ENCODE measurements at places on chromosomes 16 and 17.

- peak; percentile 69 for DNase-seq
Observed at GRCh38 chr16:53775821-53776431, 72.0 kb downstream of the FTO start.

DNA sequence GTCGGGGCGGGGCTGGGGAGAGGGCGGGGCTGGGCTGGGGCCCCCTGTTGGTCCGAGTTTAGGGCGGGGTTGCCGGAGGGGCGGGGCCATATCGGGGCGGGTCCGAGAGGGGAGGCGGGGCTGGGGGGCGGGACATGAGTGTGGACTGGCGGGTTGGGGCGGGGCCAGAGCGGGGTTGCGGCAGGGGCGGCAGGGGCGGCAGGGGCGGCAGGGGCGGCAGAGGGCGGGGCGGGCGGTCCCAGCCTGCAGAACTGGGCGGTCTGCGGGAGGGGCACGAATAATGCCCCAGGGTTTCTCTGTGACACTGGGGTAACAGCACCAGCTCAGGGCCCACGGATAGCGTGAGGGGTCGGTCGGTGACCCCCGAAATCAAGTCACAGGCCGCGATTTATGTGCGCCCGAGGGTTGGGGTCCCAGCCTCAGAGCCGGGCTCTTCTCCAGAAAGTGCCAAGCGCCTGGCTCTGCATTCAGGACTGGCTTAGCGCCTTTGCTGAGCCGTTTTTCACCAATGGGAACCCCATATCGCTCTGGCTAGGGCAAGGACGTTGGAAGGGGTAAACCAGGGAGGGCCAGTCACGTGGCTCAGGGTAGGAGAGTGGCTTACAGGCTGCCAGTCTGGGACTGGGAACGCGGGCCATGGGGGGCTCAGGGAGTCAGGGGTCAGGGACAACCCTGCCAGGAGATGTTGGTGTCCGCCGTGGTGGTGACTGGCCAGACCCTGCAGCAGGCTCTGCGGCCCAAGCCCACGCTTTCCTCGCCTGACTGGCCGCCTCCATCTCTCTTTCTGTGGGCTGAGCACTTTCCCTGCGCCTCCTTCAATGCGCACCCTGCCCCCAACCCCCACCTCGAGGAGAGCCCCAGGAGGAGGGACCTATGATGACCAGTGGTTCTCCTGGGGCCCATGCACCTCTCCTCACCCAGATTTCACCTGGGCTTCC is 1.2 kb upstream of the METTL26 start:
- DNase-seq = peak; percentile 97

DNA sequence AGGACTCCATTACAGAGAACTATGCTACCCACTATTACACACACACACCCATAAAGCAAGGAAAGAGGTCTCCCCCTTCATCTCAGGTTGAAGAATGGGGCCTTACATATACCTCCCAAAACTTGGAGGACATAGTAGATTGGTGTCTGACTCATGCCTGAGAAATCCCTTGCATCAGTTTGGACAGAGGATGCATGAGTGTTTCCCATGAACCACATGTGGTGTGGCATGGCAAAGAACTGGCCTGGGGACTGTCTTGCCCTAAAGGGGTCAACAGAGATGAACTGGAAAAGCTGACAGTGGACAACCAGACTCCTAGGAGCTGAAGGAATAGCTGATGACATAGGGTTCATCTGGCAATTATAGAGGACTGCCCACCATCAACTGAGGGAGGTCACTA is 54.0 kb downstream of the DYNLRB2 start:
- DNase-seq = no peak

GRCh38 chr17:7413346-7413985 is 5.8 kb downstream of the NLGN2 start:
- DNase-seq = no peak

- DNase-seq = no peak
Observed at GRCh38 chr16:22307838-22308237, 10.6 kb downstream of the POLR3E start.

DNA sequence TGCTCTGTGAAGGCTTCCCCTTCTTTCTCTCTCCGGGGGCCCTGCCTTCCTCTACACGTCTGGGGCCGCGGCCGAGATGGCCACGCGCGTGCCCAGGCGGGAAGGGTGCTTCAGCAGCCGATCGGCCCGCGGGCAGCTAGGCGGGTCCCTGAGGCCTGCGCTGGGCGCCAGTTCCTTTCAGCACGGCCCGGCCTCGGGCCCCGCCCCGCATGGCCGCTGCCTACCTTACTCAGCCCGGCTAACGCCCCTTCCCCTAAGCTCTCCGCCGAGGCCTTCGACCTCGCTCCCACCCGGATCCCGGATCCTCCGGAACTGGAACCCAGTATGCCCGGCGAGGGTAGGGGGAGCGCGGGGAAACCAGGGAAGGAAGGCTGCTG is 335 bp downstream of the TMEM11 start:
- DNase-seq = no peak

- no peak for DNase-seq
Observed at GRCh38 chr16:47363761-47364160, 97.1 kb downstream of the ITFG1 start.

GRCh38 chr16:23905027-23905426 is 69.2 kb downstream of the PRKCB start:
- DNase-seq = no peak

- no peak for DNase-seq
Observed at GRCh38 chr17:55348749-55349354, 72.8 kb downstream of the MMD start.

GRCh38 chr17:68013385-68013784 is 17.1 kb upstream of the C17orf58 start:
- DNase-seq = no peak

- no peak for DNase-seq
Observed at GRCh38 chr17:67439269-67439668, 62.2 kb downstream of the PITPNC1 start.

DNA sequence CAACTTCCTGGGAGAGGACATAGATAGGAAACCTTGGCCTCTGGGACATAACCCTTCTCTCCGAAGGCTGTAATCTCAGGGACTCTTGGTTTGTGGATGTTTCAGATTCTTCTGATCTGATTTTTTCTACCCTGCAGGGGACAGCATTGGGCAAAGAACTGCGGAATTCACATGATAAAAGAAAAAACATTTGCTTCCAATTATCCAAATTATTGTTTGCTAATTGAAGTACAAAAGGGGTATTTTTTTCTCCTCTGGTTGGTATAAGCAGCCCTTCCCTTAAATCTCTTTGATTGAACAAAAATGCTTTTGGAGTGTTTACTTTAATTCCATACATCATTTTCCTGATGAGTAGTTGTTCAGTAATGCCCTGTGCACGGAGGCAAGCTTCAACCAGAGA is 251.7 kb upstream of the IRX3 start:
- DNase-seq = no peak

GRCh38 chr17:12592941-12593340 is 72.7 kb upstream of the MYOCD start:
- DNase-seq = no peak

DNA sequence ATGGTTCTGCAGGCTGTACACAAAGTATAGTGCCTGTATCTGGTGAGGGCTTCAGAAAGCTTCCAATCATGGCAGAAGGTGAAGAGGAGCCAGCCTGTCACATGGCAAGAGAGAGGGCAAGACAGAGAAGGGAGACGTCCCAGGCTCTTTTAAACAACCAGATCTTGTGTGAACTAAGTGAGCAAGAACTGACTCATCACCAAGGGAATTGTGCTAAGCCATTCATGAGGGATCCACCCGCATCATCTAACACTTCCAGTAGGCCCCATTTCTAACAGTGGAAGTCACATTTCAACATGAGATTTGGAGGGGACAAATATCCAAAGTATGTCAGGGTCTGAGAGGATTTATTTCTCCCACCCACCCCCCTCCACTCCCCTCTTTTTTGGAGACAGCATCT is 56.2 kb upstream of the ELAC2 start:
- peak; percentile 18 for DNase-seq

DNA sequence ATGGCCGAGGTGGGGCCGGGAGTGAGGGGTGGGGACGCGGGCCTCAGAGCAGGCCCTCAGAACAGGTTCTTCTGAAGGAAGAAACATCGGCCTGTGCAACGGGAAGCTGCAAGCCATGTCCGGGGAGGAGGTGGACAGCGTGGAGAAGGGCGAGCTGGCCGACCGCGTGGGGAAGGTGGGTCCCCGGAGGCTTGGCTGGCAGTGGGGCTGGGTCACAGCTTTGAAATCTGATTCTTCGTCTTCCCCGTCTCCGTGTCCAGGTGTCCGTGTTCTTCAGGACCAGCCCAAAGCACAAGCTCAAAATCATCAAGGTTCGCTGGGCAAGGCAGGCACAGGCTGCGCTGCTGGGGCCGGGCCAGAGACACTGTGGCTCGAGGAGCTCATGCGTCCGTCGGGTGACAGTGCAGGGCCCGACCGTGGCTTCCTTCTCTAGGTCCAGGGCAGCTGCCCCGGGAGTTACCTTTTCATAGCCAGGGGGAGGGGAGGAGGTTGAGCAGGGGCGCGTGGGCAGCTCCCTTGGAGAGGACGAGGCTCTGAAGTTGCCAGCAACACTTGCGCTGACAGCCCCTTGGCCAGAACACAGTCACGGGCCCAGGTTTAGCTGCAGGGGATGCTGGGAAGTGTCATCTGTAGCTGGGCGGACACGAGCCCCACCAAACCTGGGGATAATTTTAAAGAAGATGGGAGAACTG is 51.3 kb downstream of the MEAK7 start:
- DNase-seq = no peak

DNA sequence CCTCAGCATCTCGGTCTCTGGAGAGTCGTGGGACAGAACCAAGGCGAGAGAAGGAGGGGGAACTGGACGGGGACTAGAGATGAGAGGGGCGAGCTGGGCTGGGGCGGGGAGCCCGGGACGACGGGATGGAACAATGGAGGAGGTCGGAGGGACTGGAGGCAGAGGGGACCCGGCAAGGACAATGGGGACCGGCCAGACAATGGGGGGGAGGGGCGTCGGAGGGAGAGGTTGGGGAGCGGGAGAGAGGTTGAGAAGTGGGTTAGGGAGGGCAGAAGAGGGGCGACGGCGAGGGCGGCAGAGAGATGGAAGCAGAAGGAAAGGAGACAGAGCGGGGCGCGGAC is 719 bp downstream of the NGFR start:
- DNase-seq = no peak

GRCh38 chr17:48176471-48176855 is 68.9 kb downstream of the SNX11 start:
- no peak for DNase-seq

DNA sequence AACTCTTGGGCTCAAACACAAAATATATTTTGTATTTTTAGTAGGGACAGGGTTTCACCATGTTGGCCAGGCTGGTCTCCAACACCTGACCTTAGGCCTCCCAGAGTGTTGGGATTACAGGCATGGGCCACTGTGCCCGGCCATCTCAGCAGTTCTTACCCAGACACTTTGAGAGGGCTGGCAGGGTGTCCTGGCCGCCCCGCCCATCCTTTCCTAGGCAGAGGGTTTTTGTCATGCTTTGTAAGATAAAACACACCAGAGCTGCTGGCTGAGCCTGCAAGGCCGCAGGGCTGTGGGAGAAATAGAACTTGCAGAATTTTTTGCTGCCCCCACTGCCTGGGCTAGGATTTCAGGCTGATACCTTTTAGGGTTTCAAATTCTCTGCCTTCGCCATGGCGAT is 8.7 kb downstream of the PPL start:
- DNase-seq = no peak

DNA sequence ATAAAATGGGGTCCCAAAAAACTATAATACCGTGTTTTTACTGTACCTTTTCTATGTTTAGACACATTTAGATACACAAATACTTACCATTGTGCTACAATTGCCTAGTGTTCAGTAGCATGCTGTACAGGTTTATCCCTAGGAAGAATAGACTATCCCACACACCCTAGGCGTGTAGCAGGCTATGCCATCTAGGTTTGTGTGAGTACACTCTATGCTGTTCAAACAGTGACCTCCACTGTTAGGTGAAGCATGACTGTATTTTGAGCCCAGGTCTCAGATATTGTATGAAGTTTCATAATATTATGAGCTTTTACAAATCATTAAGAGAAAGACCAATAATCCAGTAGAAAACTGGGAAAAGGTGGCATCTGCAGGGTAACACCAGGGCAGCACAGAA is 23.6 kb downstream of the MILR1 start:
- no peak for DNase-seq

DNA sequence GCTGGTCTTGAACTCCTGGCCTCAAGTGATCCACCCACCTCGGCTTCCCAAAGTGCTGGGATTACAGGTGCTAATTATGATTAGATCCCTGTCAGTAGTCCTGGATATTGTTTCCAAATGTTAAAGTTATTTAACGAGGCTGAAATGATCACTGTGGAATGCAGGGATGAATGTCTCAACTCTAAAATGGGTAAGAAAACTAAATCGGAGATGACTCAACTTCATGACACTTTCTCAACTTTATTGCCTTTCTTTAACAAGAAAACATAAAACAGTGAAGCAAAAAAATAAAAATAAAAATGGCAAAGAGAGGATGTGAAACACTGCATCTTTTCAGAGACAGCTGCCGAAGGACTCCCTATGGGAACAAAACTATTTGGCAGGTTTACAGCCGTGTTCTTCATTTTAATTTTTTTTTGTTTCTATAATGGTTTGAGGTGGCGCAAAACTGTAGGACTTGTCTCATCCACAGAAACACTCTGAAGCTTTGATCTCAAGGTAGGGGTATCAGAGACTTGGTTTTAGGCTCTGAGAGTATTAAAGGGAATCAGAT is 382.0 kb downstream of the GRIN2A start:
- DNase-seq = no peak

DNA sequence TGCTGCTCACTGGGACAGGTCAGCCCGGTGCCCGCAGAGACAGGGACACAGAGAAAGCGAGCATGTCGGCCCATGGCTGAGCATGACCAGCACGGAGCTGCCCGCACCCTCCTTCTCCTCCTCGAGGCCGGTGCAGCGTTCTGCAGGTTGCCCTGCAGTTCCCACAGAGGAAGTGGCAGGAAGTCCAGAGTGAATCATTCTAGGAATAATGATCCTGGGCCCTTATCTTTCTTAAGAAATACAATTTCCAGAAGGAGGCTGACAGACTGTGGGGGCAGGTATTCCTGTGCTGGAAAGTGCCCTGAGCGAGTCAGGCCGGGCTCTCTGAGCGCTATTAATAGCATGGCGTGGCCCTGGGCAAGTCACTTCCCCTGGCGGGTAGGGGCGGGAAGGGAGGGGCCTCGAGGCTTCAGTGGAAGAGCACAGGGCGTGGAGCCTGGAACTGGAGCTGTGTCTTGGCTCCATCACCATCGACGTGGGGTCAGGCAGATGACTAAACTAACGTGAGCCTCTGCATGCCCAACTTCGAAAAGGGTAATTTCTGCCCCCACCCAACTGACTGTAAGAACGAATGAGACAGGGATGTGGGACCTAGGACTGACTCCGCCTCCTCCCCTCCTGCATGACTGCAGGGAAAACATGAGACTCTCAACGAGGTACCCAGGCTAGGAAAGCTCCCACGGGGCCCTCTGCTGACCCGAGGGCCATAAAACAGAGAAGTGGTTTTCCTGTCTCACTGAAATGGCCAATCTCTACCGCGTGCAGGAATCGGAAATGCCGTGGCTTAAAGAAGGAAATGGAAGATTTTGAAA is 9.8 kb downstream of the TMEM204 start:
- DNase-seq = no peak

- peak; percentile 95 for DNase-seq
Observed at GRCh38 chr16:2147981-2148671, at the start of gene RAB26. Gene RAB26 (plus strand): TSS chr16:2148625. CDS start chr16:2148784, 159 bp downstream.

DNA sequence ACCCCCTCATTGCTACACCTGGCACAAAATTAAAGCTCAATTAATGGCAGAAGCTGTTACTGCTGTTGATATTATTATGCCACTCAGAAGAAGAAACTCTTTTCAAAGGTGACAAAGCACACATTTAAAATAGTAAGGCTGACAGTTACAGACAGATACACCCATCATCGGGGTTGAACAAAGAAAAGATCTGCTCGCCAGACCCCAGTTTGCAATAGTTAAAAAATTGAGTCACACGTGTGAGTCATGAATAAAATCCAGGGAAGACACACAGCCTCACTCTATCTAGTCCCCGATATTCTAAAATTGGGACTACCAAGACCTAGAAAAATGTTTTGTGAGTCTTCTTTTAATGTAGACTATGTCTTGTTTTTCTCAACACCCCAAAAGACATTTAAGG is 330.0 kb upstream of the SOX9 start:
- no peak for DNase-seq
